ENCODE measurements at places on chromosomes 1 and 21.

DNA sequence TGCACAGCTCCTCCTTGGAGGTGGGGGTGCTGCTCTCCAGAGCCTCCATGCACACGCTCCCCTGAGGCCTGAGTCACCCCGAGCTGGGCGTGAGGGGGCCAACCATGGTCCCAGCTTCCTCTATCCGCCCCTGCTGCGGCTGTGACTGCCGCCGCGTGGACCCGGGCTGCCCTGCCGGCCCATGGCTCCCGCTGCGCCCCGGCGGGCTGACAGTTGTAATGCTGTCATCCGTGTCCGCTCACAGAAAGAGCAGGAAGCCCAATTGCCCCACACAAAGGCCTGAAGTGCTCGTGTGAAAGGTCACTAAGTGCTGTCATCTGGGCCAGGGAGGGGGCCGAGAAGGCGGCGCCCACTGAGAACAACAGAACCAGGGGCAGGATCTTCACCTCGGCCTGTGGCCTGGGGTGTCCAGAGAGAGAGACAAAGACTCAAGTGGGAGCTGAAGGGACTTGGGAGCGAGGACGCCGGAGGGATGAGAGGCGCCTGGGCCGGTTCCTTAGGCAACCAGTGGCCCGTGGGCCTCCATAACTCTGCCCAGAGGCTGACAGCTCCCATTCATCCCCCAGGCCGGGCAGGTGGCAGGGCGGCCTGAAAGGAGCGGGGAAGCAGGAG lies 31.5 kb downstream of the OLIG1 start:
- DNase-seq: no peak

GRCh38 chr1:22380024-22380785 lies 71.4 kb upstream of the ZBTB40 start:
- DNase-seq: no peak

DNA sequence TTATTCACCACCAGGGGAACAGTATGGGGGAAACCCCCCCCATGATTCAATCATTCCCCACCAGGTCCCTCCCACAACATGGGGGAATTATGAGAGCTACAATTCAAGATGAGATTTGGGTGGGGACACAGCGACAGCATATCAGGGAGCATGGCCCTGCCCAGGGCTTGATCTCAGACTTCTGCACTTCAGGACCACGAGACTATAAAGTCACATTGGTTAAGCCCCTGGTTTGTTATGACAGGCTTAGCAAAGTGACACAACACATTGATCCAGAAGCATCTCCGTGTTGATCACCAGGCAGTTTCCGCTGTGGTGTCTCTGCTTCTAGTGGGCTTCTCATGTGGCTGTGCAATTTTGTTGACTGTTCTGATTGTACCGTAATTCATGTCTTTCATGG lies 312.7 kb upstream of the C1orf174 start:
- DNase-seq: no peak

- DNase-seq: no peak
Measured at GRCh38 chr1:53580009-53580400, 120.8 kb downstream of the DMRTB1 start.

GRCh38 chr1:107964336-107965109 lies 457 bp downstream of the VAV3 start:
- no peak for DNase-seq

- no peak for DNase-seq
Measured at GRCh38 chr21:28561772-28562171, 430.9 kb downstream of the LTN1 start.

- no peak for DNase-seq
Measured at GRCh38 chr1:43613075-43613942, 36.6 kb upstream of the KDM4A start.

DNA sequence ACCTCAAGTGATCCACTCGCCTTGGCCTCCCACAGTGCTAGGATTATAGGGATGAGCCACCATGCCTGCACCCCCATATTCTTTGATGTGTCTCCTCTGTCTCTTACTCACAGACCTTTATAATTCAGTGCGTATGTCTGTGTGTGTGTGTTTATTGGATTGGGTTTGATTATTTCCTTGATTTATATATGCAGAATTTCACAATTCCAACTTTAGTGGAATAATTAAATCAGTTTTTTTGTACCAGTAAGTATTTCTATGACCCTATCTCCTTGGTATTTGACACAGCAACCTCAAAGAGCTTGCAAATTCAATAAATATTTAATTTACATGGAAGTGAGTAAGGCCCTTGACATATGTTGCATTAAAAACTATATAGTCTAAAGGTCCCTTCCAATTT lies 333.9 kb upstream of the ADAMTS5 start:
- DNase-seq: no peak

DNA sequence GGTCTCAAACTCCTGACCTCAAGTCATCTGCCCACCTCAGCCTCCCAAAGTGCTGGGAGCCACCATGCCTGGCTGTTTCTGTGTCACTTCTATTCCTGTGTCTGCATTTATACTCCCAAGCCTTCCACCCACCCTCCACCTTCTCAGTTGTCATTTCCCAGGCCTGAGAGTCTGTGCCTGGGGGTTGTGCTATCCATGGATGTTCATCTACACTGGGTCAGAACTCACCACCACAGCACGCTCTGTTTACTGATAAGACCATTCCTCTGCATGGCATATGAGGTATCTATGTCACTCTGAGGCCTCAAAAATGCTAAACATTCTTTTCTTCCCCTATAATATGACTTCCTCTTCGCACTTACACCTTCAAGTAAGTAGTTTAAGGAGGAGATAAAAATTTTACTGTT lies 6.1 kb downstream of the NENF start:
- DNase-seq: no peak

DNA sequence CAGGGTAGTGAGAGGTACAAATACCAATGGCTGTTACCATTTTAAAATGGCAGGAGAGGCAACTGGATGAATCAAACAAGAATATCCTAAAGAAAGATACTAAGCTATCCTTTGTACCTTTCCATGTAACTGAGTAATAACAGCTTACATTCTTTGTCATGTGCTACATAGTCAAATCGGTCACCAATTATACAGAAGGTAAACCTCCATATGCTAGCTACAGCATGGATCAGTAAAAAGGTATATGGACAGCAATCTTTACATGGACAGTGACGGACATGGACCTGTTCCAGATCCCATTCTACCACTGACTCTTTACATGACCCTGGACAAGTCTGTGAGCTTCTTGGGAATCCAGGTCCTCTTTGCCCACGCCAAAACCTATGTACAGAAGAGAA lies 13.4 kb upstream of the MRPL9 start:
- no peak for DNase-seq

Data from dorsolateral prefrontal cortex (tissue), 122 donors.